RPMI8226 (cell line): ENCODE measurements at places on chromosomes 1 and 21.

- DNase-seq: no peak
Measured at GRCh38 chr1:107140703-107141490, at the start of gene NTNG1. TSS of gene NTNG1 (plus strand) at chr1:107141039.

- no peak for DNase-seq
Measured at GRCh38 chr1:206419783-206420182, 50.5 kb upstream of the IKBKE start.

DNA sequence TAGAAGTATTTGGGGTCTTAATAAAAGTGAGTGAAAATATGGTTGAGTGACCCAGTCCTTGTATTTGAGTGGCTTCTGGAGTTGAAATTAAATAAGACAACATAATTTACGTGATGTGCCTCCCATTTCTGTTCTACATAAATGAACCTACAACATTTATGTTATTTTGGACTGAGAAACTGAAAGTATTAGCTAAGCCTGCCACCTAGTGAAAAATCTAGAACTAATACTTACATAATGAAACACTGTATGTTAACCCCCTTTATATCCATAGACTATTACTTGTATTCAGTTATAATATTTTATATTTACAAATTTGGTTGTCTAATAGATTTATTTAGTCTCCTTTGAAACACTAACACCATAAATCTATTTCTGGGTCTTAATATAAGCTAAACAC, 298.9 kb downstream of the KCNT2 start:
- peak; percentile 17 for DNase-seq

GRCh38 chr1:19643602-19644394, at the start of gene NBL1:
TSS of gene NBL1 (plus strand) at chr1:19644311. CDS start at chr1:19655031, 10,720 bp downstream.
- peak; percentile 54 for DNase-seq
